ENCODE measurements at places on chromosomes 7 and 10.

GRCh38 chr7:115102738-115103137 lies 180.8 kb downstream of the MDFIC start:
- no peak for DNase-seq

- no peak for DNase-seq
Observed at GRCh38 chr10:49296836-49297235, 2.1 kb upstream of the C10orf71 start.

- no peak for DNase-seq
Observed at GRCh38 chr10:109665321-109665720, 258.0 kb downstream of the XPNPEP1 start.

- no peak for DNase-seq
Observed at GRCh38 chr7:149827089-149827981, 10.8 kb upstream of the ZNF862 start.

DNA sequence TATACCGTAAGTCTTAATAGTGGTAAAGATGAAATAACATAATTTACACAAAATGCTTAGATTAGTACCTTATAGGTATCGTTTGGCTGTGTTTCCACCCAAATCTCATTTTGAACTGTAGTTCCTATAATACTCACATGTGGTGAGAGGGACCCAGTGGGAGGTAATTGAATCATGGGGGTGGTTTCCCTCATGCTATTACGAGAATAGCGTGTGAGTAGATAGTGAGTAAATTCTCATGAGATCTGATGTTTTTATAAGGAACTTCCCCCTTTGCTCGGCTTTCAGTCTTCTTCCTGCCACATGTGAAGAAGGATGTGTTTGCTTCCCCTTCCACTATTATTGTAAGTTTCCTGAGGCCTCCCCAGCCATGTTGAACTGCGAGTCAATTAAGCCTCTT lies 426.3 kb upstream of the POT1 start:
- DNase-seq, result no peak

DNA sequence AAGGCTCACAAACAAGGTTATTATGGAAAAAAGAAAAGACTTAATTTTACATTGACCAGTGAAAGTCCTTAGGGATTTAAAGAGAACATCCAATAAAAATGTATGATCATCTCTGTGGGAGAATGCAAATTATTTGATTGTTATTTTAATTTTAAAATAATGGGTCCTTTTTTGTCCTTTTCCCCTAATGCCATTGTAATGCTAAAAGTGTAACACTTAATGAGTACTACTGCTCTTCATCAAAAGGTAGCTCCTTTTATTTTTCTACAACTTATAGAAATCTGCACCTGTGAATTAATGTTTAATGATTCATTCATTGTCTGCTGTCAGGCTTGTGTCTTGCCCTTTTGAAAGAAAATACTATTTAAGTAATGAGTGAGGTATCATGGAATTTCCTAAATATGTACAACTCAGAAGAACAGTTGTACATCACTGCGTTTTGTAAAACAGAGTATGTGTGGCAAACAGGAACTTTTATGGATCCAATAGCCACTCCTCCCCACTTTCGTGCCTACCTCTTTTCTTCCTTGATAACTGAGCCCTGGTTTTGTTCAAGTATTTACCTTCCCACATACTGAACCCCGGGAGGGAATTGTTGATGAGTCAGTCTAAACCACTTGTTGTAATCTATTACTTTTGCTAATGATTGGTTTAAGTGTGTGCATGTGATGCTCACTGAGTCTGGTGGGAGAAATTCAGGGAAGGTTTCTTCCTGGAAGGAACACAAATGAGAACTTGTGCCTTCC lies 19.9 kb upstream of the TRUB1 start:
- DNase-seq, result peak; percentile 47

DNA sequence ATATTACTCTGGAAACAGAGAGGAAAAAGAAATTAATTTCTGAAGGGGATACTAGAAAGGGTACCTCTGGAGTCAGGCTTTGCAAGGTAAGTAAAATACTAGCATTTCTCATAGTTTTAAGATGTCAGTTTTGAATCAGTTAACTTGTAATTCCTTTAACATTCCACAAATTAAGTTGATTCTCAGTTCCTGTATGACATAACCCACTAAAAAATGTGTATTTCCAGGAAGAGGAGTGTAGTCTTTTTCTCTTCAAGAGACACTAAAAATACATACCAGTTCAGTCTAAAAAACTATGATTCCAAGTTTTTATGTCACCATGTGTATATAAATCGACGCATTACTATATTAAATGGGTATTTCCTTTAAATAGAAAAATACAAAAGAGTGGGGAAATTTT lies 113.2 kb downstream of the CDK6 start:
- DNase-seq, result no peak
